IMR-90 (cell line): ENCODE measurements at places on chromosomes 11 and 22. TPM values are rescaled to one million over a fixed set of nuclear protein-coding genes. Genes with fewer than 3 reads are reported as not detected.

GRCh38 chr11:117669062-117669461 is 128.0 kb downstream of the DSCAML1 start:
- DNase-seq: no peak

GRCh38 chr22:40433416-40434090 is 63.2 kb downstream of the SGSM3 start:
- no peak for DNase-seq

DNA sequence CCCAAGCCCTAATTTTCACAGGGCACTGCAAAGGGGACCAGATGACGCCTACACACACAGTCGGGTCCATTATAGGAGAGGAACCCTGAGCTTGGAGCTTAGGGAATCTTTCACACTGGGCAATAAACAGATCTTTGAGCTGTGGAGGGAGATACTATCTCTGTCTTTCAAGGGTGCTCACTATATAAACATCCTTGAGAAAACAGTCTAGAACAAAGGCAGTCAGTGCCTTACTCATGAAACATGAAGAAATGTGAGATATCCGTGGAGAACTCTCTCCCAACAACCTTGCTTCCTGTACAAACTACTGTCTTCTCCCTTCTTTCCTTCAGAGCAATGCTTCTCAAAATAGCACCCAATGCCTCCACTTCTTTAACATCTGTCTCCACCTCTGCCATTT is 109.0 kb upstream of the APOA1 start:
- DNase-seq: peak; percentile 59

GRCh38 chr22:22951035-22951434 is 63.4 kb downstream of the IGLL5 start:
- no peak for DNase-seq

- DNase-seq: no peak
These were observed 2.3 kb downstream of the OR51G1 start for GRCh38 chr11:4921796-4922195.

DNA sequence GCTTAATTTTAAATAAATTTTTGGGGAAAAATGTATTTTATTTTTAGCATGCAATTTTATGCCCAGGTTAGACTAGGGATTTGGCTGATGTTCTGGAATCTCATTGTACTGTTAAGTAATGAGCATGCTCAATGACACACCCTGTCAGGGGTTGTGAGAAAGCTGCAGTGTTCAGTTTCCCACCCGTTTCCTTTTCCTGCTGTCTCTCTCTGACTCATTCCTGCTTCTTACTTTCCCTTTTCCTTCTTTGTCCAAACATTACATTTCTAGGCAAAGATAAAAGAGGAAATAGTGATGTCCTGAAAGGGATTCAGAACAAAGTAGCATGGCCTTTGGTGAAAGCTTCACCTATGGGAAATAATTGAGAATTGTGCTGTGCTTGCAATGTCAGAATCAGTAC is 22.7 kb downstream of the OOSP3 start:
- no peak for DNase-seq

GRCh38 chr11:44760917-44761550 is 34.3 kb downstream of the TSPAN18 start:
- DNase-seq: peak; percentile 96

DNA sequence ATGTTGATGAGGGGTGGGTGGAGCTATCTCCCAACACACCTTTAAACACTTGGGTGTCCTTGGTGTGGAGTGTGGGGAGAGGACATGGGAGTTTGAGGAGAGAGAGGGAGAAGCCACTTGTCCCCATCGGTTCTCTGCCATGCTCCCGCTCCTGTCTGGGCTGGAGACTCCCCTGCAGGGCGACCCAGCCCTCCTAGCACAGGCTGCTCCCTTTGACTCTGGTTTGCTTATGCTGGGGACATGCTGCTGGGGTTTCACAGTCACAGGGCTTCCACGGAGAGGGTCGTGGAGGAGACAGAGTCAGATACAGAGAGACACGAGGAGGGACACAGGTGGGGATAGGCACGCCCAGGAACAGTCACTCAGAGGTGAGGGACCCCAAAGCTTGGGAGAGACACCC is 1.6 kb downstream of the SCUBE1 start:
- no peak for DNase-seq

- DNase-seq: peak; percentile 65
These were observed 7.8 kb downstream of the SIGIRR start for GRCh38 chr11:406796-407650.

- no peak for DNase-seq
These were observed 7.5 kb downstream of the ROBO3 start for GRCh38 chr11:124872741-124873140.

DNA sequence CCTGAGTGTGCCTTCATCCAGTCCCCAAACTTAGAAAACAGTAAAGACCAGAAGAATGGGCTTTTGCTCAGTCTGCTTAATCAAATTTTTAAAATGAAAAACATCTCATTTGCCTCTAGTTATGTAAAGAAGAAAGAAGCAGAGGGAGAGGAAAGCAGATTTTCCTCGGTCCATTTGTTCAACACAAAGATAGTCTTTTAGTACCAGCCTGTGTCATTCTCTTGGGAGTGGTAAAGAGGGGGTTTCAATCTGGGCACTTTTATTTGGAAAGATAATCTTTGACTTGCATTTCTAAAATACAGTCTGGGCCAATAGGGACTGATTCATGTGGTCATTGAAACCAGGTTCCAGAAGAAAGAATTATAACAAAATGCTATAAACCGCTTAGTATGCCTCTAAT is 29.5 kb downstream of the KREMEN1 start:
- no peak for DNase-seq

DNA sequence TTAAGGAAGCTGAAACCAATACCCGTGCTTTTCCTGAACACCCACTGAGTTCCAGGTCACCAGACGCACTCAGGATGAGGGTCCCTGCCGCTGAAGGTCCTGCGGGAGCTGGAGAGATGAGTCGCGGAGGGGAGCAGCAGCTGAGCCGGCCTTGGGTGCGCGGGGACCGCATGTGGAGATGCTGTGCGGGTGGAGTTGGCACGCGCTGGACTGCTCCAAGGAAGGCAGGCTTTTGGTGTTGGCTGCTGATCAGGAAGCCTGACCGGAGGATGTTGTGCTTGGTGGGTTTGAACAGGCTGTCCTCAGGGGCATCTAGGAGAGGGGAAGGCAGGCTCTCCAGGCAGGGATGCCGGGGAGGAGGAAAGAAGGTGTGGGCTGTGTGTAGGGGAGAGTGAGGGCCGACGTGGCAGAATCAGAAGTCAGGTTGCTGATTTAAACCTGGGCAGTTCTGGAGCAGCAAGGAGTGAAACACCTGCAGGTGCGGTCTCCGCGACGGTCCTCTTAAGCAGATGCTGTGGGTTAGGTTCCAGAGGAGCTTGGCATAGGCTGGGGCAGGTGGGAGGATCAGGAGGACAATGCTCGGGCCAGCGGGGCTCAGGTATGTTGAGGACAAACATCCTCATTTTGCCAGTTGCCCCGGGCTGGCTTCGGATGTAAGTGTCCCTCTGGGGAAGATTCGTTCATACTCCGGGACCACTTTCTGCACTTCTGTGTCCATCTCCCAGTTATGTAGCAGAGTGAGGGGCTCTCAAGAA is 197.5 kb upstream of the B3GAT1 start:
- DNase-seq: no peak

- DNase-seq: no peak
These were observed 635.2 kb upstream of the LUZP2 start for GRCh38 chr11:23861615-23862014.

GRCh38 chr22:32603651-32604540 is 129.3 kb downstream of the FBXO7 start:
- no peak for DNase-seq

- no peak for DNase-seq
These were observed 2.4 kb upstream of the ARHGEF12 start for GRCh38 chr11:120333801-120334200.

- no peak for DNase-seq
These were observed 14.0 kb downstream of the TMEM258 start for GRCh38 chr11:61778357-61778886.

GRCh38 chr22:35449829-35450689 is 50.1 kb downstream of the MCM5 start:
- DNase-seq: no peak

DNA sequence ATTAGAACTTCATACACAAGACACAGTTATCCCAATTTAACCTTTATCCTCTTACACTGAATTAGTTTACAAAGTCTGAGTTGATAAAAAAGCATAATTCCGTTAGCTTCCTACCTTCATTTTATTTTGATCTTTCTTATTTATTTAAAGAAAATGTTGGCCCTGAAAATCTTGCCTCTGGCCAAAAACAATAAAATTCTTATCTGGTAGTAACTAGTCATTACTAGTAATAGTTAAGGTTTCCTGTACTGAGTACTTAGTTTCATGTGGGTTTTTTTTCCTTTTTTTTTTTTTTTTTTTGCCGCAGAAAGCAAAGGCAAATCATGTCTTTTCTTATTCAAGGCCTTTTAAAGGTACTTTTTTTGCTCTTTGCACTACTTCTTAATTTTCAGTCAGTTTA is 120.6 kb downstream of the PAX6 start:
- DNase-seq: no peak

GRCh38 chr11:118081241-118081958 is 4.5 kb downstream of the TMPRSS4 start:
- no peak for DNase-seq

DNA sequence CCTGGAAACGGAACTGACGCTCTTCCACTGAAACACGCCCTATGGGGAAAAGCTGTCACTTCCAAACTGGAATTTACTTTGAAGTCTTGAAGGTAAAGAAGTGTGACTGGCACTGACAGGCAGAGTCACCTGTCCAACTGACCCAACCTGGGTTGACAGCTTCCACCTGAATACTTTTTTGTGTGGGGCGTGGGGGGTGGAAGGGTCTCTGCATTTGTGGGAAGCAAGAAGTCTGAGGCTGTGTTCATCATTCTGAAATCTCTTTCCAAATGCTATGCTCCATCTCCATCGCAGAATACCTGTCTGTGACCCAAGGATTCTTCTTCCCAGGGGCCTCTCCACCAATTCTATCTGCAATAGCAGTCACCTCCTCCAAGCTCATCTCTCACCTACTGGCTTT is 7.8 kb downstream of the IFT27 start:
- DNase-seq: no peak

- no peak for DNase-seq
These were observed 39.9 kb downstream of the OR2AT4 start for GRCh38 chr11:75056814-75057213.

GRCh38 chr11:45161252-45162063 is 15.0 kb downstream of the PRDM11 start:
- DNase-seq: no peak

- DNase-seq: no peak
These were observed 28.2 kb downstream of the HEPHL1 start for GRCh38 chr11:94049351-94049750.

- DNase-seq: no peak
These were observed 749 bp downstream of the VWA5A start for GRCh38 chr11:124115782-124116616.

DNA sequence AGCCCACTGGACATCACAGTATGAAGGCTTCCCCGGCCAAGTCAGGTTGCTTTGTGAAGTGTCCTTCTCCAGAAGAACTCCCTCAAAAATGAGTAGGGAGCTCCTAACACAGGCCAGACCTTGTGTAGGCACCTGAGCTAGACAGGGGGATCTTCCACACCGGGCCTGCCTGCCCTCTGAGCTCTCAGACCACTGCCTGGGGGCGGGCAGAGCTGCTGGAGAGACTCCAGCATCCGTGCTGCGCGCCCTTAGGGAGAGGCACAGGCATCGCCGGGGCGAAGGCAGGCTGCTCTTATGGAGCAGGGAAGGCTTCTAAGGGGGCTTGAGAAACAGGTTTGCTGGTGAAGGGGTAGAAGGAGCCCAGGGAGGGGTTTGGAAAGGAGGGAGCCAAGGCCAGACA is 4.4 kb downstream of the KCNJ5 start:
- no peak for DNase-seq

- peak; percentile 53 for DNase-seq
These were observed 34.4 kb upstream of the DNAJB13 start for GRCh38 chr11:73916435-73916834.

GRCh38 chr11:86673055-86673843 is 833 bp upstream of the ME3 start:
- no peak for DNase-seq

DNA sequence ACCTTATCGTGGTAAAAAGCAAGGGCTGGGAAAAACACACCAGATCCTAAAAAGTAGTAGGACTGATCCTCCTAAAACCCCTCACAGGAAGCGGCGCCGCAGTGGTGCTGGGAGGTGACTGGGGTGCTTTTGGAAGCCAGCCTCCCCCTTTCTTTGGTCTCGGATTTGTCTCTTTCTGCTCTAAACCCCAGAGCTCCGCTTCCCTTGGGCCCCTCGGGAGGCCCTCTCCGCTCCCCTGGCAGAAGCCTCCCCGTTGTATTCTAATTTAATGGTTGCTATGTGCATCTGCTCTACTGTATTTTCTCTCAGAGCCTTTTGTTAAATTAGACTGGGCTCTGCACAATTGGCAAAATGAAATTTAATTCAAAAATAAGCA is 587.7 kb downstream of the OPCML start:
- no peak for DNase-seq

GRCh38 chr22:44597616-44598015 is 99.6 kb upstream of the RTL6 start:
- peak; percentile 29 for DNase-seq

- DNase-seq: no peak
These were observed 19.7 kb upstream of the IL17REL start for GRCh38 chr22:50032109-50032871.

- no peak for DNase-seq
These were observed 30.7 kb downstream of the SCUBE2 start for GRCh38 chr11:9060700-9061111.

DNA sequence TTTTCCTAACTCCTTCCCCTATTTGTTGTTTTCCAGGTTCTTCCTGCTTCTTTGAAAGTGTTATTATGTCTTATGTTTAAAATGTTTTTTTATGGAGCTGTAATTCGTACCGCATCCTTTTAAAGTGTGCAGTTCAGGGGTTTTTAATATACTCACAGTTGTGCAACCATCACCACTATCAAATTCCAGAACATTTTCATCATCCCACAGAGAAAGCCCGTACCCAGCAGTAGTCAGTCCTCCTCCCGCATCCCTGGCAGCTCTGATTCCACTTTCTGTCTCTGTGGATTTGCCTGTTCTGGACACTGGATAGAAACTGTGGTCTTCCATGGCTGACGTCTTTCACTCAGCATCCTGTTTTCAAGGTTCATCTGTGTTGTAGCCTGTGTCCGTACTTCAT is 73.7 kb downstream of the JAM3 start:
- DNase-seq: peak; percentile 59

DNA sequence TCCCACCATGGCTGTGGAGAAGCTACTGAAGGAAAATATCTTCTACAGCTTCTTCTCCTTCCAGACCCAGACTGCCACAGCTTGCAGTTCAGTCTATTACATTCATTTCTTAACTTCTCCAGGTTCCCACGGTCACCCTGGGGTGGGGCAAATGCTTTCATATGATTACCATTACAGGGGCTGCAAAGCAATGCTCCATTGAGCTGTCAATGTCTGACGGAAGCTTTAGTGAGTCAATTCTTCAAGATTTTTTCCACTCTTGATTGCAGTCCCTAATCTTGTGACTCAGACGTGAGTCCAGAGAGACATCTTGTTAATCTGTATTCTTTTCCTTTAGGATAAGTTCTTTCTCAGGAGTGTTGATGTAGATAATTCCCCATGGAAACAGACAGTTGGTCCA is 233.4 kb upstream of the DDI1 start:
- DNase-seq: peak; percentile 44

The OR2D2 gene
- total RNA-seq: 0.28 and 0.36 TPM in 2 replicates

The CDK2AP2 gene
- 8.1 and 9.2 TPM in 2 replicates for total RNA-seq

The APOBEC3F gene
- 3.4 and 4.2 TPM in 2 replicates for total RNA-seq

The UPK2 gene
- total RNA-seq: not detected in 2 replicates

The SOX10 gene
- total RNA-seq: not detected in 2 replicates

The PHF21B gene
- not detected in 2 replicates for total RNA-seq

The NXPE2 gene
- not detected in 2 replicates for total RNA-seq

The ABCG4 gene
- total RNA-seq: under 0.01 TPM in 2 replicates

The CASP12 gene
- not detected in 2 replicates for total RNA-seq

The GSTT2 gene
- total RNA-seq: 1.1 and 1.4 TPM in 2 replicates

The FOSL1 gene
- total RNA-seq: 17.2 and 26.1 TPM in 2 replicates

The APOBEC3C gene
- 5.6 and 6.6 TPM in 2 replicates for total RNA-seq

The INSC gene
- total RNA-seq: 0.56 and 1.4 TPM in 2 replicates
